Osteocyte (in vitro differentiated cells): ENCODE measurements at places on chromosomes 11 and 22. TPM values are rescaled to one million over a fixed set of nuclear protein-coding genes. Genes with fewer than 3 reads are reported as not detected.

Gene FOLR2
- not detected in 2 replicates for total RNA-seq

Gene MS4A15
- not detected in 2 replicates for total RNA-seq

Gene ARHGAP20
- total RNA-seq: 0.91 and 1.0 TPM in 2 replicates

Gene TMA7B
- not detected in 2 replicates for total RNA-seq

Gene CCDC188
- 0.56 and 1.6 TPM in 2 replicates for total RNA-seq

Gene NDUFS3
- total RNA-seq: 102 and 105 TPM in 2 replicates

Gene KRTAP5-1
- total RNA-seq: not detected in 2 replicates

Gene SLC22A12
- total RNA-seq: not detected in 2 replicates

Gene CREB3L1
- 77.0 and 78.6 TPM in 2 replicates for total RNA-seq

- no peak for DNase-seq
Observed at GRCh38 chr11:2139621-2140337, 590 bp upstream of the IGF2 start.

- no peak for DNase-seq
Observed at GRCh38 chr11:64924910-64925284, 408 bp downstream of the PPP2R5B start.

DNA sequence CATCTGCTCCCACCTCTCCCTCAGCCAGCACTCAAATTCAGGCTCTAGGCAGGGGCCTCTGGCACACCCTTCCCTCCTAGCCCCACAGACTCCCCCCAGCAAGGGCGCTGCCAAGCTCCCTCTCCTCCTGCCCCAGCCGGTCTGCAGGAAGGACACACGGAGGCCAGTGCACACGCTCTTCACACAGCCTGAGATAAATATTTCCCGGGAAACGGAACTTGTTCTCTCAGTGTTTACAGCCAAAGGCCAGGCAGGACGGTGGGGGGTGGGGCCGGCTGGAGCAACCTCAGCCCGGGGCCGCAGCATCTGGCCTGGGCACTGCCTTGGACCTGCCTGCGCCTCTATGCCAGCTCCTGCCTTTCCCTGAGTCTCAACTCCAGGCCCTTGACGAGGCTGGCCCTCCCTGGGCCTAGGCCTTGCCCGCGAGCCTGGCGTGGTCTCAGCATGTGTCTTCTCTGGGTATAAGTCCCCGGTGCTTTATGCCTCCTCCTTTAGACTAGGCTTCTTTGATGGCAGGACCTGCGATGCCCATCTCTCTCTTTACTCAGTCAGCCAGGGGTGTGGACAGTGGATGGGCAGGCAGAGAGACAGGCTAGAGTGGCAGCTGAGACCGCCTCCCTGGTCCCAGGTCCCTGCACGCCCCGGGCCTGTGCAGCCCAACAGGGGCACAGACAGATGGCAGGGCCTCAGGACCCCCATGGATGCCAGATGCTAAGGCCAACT lies 48.4 kb downstream of the PDE2A start:
- no peak for DNase-seq

GRCh38 chr11:19511413-19512183 lies 201.0 kb upstream of the NAV2 start:
- no peak for DNase-seq

DNA sequence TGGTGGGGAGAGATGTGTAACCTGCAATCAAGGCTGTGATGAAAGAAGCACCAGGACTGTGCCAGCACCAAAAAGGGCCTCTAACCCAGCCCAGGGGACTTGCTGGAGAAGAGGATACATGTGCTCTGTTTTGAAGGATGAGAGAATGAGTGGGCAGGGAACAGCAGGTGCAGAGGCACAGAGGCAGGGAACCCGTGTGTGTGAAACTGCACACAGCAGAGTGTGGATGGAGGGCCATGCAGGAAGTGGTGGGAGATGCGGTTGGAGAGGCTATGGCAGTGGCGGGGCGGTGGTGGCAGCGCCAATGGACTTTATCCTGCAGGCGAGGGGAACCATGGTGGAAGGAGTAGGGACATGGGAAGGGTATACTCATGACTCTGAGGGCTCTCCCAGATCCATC lies 25.2 kb upstream of the LRRC32 start:
- no peak for DNase-seq

- no peak for DNase-seq
Observed at GRCh38 chr11:57164317-57164716, 17.4 kb upstream of the LRRC55 start.

DNA sequence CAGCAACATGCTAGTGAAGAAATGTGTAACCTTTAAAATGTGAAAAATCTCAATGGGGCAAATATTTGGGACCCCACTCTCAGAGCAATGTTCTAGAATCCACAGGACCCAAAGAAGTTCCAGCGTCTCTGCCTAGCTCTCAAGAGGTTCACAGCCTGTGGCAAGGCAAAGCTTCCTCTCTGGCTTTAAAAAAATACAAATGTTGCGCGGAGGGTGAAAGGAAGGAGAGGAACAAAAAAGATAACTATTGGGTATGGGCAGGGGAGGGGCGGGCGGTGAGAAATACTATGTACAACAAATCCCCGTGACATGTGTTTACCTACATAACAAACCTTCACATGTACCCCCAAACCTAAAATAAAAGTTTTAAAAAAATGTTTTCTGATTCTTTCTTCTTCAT lies 53.6 kb downstream of the PITPNB start:
- DNase-seq: no peak

GRCh38 chr22:39223091-39223710 lies 21.6 kb downstream of the PDGFB start:
- DNase-seq: no peak

DNA sequence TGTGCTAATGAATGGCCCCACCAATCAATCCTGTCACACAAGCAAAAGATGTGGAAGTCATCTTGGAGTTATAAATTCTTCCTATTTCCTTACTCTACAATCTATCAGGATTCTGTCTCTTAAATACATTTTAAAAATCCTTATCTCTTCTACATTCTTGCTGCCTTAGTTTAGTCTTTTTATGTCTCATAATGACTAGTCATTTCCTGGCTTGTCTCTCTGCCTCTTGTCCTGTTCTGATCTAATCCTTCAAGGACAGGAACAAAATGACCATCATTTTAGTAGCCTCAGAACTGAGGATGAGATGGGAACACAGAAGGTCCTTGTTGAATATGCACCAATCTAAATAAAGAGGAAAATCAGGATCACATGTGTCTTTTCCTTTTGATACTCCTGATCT lies 56.6 kb upstream of the LIN7C start:
- DNase-seq: no peak

- no peak for DNase-seq
Observed at GRCh38 chr22:41742918-41743317, 43.6 kb downstream of the MEI1 start.

- DNase-seq: no peak
Observed at GRCh38 chr22:42862045-42862734, 5.1 kb upstream of the ARFGAP3 start.

DNA sequence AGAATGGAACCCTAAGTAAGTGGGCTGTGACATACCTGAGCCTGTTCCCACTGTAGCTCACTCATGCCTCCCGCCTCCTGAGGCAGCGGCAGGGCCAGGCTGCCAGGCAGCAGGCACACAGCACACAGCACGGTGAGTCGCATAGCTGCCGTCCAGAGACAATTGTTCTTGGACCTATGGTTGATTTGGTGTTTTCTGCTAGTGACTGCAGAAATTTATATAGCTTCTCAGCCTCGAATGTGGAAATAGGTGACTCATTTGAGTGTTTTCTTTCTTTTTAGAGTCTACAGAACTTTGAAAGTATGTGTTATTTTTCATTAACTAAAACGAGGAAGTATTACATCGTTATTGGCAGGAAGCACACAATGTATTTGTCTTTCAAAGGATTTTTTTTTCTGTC lies at the start of gene MMP7:
MMP7 (minus strand) TSS at position 190 of the 400 bp plus-strand sequence; CDS start at position 143, 47 bp downstream.
- no peak for DNase-seq

GRCh38 chr11:112773264-112773663 lies 188.0 kb upstream of the NCAM1 start:
- DNase-seq: no peak

DNA sequence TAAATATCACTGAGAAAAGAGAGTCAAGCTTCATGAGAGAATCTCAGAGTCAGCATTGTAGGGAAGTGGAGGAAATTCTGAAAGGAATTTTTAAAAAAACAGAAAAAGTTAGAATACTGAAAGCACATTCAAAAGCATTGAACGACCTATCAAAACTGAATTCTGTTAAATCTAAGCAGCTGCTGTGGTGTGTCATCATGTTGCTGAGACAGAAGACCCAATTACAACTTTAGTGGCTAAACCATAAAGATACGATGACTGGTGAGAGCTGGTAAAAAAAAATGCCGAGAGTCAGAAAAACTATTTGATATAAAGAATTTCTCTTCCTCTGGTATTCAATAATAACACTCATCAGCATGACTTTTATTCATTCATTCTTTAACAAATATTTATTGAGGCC lies 220.8 kb downstream of the DLG2 start:
- DNase-seq: no peak

DNA sequence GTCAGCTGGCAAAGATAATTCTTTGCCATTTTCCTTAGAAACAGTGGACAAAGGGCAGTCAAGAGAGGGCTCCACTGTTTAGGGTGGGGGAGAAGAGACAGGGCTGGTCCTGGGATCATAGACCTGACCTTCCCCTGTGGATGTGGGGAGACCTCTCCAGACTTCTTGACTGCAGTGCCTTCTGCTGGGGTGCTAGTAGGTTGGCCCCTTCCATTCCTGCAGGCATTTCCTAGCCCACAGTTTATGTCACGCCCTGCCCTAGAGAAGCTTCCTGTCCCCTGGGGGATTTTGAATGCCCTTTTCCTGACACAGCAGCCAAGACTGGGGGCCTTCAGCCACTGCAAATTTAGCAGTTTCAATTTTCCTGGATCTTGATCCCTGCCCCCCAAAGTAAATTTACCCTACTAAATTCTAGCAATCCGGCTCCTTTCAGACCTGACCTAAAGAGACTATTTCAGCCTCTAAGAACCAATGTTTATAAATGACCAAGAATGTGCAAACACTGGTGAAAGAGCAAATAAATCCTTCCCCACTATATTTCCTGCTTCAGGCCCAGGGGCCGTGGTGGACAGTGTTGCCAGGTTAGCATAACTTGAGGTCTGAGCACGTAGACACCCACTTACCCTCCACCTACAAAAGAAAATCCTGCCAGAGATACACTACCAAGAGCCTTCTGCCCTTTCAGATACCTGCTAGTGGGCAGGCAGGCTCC lies 58.4 kb downstream of the PPFIBP2 start:
- no peak for DNase-seq

DNA sequence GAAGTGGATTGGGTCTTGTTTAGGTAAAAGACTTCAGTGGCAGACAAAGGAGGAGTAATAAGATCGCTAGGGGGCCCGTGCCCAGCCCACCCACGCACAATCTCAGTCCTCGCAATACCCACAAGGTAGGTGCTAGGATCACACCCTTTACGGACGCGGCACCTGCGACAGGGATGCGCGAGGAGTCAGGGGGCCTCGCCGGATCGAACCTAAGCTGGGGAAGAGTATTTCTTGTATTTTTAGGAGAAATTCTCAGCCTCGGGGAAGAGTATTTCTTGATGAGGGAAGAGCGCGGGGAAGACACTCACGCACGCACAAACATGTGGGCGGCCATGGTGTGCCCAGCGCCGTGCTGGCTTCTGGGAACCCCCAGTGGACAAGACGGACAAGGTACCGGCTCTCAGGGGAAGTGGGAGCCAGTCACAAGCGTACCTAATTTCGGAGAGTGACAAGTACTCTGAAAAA lies 745 bp upstream of the FAM118A start:
- DNase-seq: no peak

- DNase-seq: no peak
Observed at GRCh38 chr11:44361813-44362212, 51.9 kb upstream of the ALX4 start.

- DNase-seq: no peak
Observed at GRCh38 chr11:66846671-66847091, 3.4 kb downstream of the RCE1 start.

- no peak for DNase-seq
Observed at GRCh38 chr11:128720522-128720985, 26.7 kb downstream of the FLI1 start.

- DNase-seq: no peak
Observed at GRCh38 chr11:57330029-57330428, 5.3 kb upstream of the TNKS1BP1 start.

- DNase-seq: no peak
Observed at GRCh38 chr11:27347359-27348339, 15.4 kb downstream of the CCDC34 start.

DNA sequence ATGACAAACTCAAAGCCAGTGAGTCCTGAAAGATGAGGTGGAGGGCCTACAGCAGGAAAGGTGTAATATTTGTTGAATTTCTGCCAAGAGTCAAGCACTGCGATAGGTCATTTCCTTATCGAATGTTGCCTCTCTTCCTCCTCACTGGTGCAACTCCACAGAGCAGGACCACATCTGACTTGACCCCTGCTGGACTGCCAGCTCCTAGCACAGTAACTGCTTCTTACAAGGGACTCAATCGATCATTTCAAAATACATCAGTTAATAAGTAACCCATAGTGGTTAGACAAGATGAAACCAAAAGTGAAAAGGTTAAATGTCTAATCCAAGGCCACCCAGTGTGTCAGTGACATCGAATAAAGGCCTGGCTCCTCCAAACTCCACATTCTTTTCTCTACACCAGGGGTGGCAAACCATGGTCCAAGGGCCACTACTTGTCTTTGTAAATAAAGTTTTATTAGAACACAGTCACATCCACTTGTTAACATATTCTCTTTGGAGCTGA lies 98.5 kb upstream of the CSNK2A3 start:
- DNase-seq: no peak
